ENCODE measurements at places on chromosomes 13 and 19.
A peak's percentile ranks its signal among the peaks of the same experiment; 100 is the strongest.

DNA sequence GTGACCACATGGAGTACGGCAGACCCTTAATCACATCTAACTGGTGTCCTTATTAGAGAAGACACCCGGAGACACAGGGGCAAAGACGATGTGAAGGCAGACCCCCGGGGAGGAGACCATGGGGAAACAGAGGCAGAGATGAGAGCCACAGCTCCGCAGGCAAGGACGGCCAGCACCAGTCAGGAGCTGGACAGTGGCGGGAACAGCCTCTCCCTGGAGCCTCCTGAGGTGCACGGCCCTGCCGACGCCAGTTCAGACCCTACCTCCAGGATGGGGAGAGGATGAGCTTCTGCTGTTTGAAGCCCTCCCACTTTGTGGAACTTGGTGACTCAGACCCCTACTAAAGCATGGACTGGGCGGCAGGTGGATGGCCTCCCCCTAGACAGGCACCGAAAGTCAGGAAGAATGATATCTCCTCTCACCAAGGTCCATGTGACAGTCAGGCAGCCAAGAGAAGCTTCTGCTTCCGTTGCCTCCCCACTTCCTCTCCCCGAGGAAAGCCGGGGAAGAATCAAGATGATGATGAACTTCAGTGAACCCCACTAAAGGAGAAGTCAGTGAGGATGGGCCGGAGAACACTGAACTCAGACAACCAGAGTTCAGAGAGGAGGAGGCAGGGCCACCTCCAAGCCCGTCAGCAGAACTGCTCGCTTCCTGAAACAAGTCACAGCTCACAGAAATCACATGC is 25.4 kb downstream of the RAB20 start:
- DNase-seq, result peak; percentile 29

DNA sequence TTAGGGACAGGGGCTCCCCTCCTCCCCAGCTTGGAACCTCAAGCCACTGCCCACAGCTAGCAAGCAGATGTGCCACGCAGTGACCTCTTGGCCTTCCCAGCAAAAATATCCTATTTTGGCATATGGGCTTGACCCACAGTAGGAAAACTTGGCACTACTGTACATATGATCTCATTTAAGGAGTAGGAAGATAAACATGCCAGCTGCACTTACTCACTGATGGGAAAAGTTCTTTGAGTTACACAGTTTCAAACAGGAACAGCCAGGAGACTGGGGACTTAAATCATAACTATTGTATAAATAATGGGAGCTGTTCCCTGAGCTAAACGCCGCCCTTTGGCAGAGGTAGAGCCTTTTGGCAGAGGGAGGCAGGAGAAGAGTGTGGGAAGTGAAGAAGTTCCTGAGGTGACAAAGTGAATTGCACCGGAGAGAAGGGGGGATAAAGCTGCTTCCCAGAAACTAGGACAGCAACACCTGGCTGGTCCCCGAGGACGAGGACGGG is 6.1 kb downstream of the SACS start:
- DNase-seq, result no peak

GRCh38 chr19:41116261-41116660 is 2.0 kb downstream of the CYP2F1 start:
- DNase-seq, result no peak

DNA sequence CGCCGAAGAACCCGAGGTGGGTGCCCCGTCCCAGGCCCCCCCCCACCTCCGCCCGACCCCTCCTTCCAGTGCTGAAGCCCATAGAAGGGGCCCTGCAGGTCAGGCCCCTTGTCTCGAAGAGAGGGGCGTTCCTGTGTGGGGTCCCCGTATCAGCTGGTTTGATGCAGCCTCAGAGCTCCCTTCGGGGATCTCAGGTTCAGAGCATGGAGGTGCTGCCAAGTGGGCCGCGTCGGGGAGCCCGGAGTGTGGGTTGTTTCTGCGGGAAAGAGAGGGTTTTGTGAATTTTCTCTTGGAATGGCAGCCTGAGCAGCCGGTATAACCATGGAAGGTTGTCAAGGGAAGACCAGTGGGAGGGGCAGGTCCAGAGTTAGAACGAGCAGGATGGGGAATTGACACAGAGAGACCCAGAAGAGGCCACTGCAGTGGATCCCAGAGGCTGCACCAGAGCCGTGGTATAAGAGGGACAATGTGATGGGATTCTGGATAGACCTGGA is 384 bp downstream of the TRAPPC2B start:
- no peak for DNase-seq

DNA sequence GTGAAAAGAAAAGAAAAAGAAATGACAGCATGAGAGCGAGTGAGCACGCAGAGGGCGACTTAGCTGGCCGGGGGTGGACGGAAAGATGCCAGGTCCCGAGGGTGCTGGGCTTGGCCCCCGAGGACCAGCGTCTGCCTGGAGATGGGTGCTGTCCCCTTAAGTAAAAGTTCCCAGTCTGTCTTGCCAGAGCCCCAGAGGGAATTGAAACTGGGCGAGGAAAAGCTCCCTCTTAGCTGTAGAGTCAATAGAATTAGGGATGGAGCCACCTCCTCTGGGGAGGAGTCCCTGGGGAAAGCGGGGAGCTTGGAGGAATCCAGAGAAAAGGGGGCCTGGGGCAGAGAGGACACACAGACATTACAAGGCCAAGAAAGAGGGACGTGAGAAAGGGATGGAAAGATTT is 13.3 kb downstream of the BCAM start:
- DNase-seq, result no peak

Data from CD4-positive, alpha-beta T cell treated with Interleukin-17A for 1 hour (primary cell).